ENCODE measurements at places on chromosomes 12 and 14.

GRCh38 chr12:57628280-57629191, 4.5 kb downstream of the B4GALNT1 start:
- no peak for DNase-seq

GRCh38 chr14:103576371-103577024, 13.7 kb downstream of the COA8 start:
- no peak for DNase-seq

DNA sequence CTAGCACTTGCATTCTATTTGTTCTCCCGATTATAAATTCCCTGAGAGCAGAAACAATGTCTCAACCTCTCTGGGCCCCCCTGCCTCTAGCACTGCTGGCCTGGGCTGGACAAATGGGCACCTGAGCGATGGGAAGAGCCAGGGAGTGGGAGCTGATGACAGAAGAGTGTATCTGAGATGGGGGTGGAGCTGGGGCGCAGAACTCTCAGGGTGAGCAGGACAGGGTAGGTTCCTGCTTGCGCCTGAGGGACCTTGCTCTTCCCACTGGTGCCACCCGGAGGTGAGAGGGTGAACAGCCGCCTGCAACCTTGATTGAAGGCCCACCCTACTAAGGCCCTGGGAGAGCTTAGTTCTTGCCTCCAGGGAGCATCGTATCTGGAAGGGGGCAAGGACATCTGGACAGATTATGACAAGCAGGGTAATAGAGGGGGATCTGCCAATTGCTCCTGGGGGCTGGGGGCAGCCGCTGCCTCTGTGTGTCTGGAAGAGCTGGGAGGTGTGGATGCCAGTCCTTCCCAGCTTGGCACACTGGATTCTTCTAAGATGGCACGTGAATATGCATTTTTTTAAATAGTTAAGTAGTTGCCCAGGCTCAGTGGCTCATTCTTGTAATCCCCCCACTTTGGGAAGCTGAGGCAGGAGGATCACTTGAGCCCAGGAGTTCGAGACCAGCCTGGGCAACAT, 43.0 kb upstream of the TSPAN9 start:
- DNase-seq: no peak

GRCh38 chr14:22497671-22498093, 91.3 kb downstream of the DAD1 start:
- DNase-seq: no peak

GRCh38 chr12:119885549-119885948, 8.4 kb upstream of the CIT start:
- DNase-seq: no peak

- no peak for DNase-seq
Measured at GRCh38 chr14:87133073-87133801, 859.7 kb downstream of the GALC start.

DNA sequence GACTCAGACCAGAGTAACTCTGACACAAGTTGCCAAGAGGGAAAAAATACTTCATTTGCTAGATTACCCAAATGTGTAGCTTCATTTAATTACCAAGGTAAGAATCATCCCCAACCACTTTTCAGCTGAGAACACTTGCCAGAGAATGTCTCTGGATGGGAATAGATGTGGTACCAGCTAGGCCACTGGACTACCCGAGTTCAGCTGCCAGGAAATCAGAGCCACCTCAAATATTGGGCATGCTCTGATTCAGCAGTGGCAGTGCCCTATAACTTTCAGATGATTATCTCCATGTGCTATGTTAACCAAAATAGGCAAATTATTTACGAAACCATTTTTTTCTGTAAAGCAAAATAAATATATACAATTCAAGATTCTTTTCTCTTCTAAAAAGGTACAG, 80.7 kb downstream of the SLC38A1 start:
- DNase-seq: no peak

- DNase-seq: no peak
Measured at GRCh38 chr14:70782361-70782760, 27.0 kb downstream of the MAP3K9 start.

DNA sequence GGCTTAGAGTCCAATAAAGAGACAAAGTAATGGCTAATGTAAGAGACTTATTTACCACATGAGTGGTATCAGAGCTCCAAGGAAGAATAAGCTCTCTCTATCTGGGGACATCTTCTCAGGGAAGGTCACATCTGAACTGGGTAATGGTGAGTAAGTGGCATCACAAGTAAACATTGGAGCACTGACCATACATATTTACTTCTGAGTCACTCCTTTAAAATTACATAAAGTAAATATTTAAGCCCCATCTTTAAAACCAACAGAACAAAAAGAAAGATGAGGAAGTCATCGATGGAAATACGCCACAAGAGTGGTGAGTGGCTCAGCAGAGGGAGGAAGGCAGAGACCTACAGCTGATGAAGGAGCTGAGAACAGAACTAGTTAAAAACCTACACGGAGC, 159.9 kb downstream of the DUSP6 start:
- no peak for DNase-seq

DNA sequence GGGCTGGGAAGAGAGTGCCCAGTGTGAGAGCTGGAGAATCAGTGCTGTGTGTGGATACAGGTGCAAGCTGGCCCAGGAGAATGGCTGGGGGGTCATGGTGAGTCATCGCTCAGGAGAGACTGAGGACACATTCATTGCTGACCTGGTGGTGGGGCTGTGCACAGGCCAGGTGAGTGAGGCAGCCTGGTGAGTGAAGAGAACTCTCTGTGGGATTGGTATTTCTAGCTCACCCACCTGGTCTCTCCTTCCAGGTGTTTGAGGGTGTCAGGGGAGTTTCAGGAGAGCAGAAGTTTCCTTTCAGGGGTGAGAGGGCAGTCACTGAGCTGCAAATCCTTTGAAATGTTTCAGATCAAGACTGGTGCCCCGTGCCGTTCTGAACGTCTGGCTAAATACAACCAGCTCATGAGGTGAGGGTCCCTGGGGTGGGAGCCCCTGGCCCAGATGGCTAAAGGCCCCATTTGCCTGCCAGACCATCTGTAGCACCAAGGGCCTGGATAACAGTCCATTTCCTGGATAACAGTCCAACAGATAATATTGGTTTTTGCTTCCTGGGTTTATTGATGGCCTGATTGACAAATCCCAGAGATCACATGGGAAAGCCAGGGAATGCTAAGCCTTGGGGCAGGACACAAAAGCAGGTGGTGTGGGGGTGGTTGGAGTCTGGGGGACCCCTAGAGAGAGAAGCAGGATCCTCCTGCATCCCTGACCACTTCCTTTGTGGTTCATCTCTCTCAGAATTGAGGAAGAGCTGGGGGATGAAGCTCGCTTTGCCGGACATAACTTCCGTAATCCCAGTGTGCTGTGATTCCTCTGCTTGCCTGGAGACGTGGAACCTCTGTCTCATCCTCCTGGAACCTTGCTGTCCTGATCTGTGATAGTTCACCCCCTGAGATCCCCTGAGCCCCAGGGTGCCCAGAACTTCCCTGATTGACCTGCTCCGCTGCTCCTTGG, 5.5 kb upstream of the ATN1 start:
- no peak for DNase-seq

- no peak for DNase-seq
Measured at GRCh38 chr12:2057041-2057794, 4.4 kb downstream of the CACNA1C start.

GRCh38 chr12:104784592-104784991, 173.5 kb downstream of the SLC41A2 start:
- no peak for DNase-seq

DNA sequence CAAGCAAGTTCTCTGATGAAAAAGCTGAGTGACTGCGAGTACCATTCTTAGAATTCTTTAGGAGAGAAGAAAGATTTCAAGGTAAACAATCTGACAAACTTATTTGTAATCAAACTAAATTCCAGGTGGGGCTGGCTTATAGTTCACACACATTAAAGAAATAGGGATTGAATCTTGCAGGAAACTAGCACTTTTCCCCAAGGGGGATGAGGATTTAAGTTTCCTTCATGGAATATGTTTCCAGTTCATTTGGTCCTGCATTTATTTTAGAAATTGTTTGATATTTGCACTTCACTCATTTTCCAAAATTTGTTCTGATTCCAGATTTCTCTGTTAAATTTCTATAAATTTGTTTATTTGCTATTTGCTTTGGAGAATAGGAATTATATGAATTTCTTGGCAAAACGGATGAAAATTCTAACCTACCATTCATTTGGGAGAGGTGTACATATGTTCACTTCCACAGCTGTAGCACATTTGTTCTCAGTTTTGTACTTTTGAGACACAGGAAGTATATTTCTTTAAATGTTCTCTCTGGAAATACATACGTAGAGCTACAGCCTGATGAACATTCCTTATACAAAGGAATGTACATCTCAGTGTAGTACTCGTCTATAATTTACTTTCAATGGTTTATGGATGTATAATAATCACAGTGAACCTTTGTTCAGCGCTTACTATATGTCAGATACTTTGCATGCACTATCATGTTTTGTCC, 145.5 kb downstream of the AKAP6 start:
- DNase-seq: no peak

GRCh38 chr12:31959701-31960391, 631 bp downstream of the RESF1 start:
- DNase-seq: peak; percentile 49
